ENCODE measurements at places on chromosomes 16 and 17. TPM values are rescaled to one million over a fixed set of nuclear protein-coding genes. Genes with fewer than 3 reads are reported as not detected.

Gene SLC13A2
- total RNA-seq, result 0.09 TPM

Gene RPTOR
- 18.5 TPM for total RNA-seq

Gene KCNJ12
- total RNA-seq, result 5.8 TPM

Gene CD300LG
- 1.4 TPM for total RNA-seq

DNA sequence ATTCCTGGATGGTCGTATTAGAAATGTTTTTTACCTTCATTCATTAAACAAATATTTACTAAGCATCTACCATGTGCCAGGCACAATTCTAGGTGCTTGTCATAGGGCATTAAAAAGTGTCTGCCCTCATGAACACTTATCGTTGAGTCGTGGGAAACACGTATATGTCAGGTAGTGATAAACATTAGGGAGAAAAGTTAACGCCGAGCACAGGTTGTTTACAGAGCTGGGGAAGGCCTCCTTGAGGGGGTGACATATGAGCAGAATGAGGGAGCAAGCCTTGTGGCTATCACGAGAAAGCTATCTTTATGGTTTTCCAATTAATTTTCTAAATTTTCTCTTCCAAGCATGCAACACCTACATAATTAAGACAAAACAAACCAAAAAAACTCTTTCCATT is 985 bp upstream of the ZNF213 start:
- ATAC-seq, result no peak

Gene AOC3
- total RNA-seq, result 0.63 TPM

DNA sequence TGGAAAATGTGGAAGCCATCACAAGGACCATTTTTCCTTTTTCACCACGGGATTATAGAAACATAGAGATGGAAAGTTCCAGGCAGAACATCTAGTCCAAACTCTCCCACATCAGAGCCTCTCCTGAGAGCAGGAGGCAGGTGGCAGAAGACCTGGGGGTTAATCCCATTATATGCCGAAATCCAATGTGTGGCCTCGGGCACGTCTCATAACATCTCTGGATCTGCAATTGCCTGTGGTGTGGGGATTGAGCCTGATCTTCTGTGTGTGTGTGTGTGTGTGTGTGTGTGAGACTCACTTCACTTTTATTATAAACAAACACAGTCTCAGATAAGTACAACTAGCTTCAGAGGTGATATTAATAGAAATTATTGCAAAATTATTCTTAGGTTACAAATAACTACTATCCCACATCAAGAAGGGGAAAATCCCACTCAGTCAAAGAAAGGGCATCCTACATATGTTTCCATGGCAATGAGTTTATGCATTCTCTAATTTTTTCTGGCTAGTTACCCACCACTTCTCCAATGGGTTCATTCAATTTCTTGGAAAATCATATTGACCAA is 199.1 kb downstream of the FOXL1 start:
- ATAC-seq, result no peak

Gene EARS2
- total RNA-seq, result 22.2 TPM

DNA sequence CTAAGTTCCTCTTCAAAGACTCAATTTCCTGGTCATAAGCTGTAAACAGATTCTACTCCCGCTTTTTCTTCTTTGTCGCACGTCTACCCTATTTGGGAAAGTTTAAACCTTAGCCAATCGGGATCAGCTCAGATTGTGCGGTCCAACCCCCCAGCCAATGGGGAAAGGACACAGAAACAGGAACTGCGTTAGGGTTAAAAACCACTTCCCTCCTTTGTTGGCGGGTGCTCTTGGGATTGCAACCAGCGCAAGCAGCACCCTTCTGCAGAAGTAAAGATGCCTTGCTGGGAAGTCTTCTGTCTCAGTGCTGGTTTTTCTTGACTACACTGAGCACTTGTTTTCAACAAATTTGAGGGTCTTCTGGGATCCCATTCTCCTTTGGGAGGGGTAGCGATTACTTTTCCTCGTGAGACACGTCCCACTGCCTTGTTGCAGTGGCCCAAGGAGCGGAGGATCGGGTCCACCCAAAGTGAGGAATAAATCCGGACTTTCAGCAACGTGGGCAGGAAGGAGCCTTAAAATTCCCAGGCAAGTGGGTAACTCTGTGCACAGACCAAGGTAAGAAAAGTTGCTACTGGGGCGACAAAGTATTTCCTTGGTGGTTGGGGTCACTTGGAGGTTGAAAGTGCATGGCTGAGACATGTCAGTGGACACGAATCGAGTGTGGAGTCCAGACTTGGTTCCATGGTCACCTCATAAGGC is 1.0 kb upstream of the YPEL3 start:
- ATAC-seq, result no peak

Gene KRTAP4-9
- not detected for total RNA-seq

Gene NTHL1
- 28.3 TPM for total RNA-seq

Gene CEP112
- total RNA-seq, result 8.0 TPM

DNA sequence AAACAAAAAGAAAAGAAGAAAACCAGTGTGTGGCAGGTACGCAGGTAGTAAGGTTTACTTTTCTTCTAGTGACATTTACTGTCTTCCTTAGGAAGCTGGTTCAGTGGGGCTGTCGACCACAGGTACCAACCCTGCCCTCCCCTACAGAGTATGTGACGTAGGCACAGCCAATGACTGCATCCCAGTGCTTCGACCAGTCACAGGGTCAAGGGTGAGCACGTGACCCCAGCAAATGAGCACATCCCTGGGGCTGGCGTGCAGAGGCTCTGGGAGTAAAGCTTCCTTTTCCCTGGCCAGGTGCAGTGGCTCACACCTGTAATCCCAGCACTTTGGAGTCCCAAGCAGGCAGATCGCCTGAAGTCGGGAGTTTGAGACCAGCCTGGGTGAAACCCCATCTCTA is 38.9 kb upstream of the PLCG2 start:
- ATAC-seq, result no peak

GRCh38 chr17:58277107-58277801 is 3.5 kb downstream of the MPO start:
- ATAC-seq, result no peak

DNA sequence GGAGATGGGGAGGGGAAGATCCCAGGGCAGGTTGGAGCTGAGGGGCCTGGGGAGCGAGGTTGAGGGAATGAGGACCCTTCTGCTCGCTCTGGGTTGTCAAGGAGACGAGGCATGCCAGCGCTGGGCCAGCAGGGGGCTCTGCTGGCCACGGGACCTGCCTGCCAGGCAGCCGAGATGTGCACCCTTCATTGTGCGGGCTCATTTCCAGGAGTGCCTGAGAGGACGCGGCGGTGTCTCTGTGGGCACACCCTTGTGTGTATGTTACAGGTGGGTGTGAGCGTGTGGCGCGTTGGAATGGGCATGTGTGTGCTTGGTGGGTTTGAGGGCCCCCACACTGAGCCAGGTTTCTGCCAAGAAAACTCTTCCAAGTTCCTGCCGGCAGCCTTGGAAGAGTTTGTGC is 15.9 kb downstream of the ARHGAP23 start:
- peak; percentile 89 for ATAC-seq

GRCh38 chr16:85988723-85989313 is 89.9 kb downstream of the IRF8 start:
- ATAC-seq, result no peak

- peak; percentile 5 for ATAC-seq
Observed at GRCh38 chr17:64148017-64148631, 18.2 kb upstream of the ERN1 start.

DNA sequence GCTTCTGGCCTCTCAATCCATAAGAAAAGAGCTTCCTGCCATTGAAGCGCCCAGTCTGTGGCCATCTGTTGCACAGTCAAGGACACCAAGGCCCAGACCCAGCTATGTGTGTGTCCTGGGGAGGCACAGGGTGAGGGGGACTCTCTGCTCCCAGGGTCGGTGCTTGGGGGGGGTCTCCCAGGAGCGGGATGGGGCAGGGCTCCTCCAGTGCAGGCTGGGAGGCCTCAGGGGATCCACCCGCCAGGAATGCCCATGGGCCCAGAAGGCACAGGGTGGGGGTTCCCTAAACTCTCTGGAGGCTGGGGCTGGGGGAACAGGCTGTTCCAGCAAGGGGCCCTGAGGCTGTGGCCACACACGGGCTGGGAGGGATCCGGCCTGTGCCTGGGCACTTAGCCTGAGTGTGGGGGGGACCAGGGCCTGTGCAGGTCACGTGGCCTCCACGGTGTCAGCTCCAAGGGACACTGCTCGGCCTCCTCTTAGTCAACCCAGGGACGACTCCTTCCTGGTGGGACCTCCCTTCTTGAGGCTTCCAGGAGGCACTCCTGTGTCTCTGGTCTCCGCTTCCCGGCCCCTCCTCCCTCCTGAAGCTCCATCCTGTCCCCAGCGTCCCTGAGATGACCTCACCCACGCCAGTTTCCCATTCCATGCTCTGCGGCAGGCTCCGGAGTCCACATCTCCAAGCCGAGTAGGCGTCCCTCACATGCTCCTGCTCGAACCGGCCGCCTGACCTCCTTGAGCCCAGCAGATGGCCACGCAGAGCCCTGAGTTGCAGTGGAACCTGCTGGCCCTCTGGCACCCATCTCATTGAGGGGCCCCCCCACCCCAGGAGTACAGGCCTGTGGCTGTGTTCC is 23.1 kb upstream of the BAHCC1 start:
- peak; percentile 94 for ATAC-seq

GRCh38 chr17:66605541-66605940 is 229.4 kb upstream of the CACNG5 start:
- ATAC-seq, result no peak

DNA sequence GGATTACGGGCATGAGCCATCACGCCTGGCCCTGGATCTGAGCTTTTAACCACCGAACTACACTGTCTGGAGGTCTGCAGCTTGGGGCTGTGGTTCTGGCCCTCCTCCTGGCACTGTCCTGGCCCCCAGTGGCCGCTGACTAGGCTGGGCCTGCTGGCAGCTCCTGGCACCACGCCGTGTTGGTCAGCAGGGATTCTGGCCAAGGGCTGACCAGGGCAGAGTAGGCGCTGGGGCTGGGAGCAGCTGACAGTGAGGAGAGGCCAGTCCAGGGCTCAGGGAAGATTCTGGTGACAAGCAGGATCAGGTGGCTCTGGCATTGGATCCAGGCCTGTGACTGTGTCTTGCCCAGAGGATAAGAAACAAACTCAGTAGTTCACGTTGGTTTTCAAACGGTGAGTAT is 14.6 kb downstream of the EEF2K start:
- ATAC-seq, result no peak

Gene RTN4RL1
- 2.5 TPM for total RNA-seq
